ENCODE measurements at places on chromosomes 3 and 15.

DNA sequence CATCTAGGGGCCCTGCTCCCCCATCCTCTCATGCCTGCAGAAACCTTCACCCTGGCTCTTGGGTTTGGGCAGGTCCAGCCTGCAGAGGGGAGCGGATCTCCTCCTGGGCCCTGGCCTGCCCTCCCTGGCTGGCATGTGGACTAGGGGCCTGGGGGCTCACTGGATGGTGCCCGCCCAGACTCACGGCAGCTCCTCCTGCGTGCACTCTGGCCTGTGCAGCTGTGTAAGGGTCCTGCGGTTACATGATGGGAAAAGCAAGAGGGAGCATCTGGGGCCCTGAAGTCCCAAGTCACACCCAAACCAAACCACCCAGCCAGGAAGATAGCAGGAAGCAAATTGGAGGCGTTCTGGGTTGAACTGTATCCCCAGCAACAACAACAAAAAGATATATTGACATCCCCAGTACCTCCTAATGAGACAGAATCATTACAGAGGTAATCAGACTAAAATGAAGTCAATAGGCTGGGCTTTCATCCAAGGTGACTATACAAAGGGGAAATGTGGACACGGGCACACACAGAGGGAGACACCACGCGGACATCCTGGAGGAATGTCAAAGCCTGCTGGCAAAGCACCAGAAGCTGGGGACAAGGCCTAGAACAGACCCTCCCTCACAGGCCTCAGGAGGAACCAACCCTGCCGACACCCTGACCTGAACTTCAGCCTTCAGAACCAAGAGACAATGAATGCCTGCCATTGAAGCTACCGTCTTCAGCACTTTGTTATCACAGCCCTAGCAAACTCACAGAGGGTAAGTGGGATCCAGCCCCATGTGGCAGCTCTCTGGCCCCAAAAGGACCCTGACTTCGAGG lies 10.4 kb upstream of the CLK3 start:
- DNase-seq = no peak

DNA sequence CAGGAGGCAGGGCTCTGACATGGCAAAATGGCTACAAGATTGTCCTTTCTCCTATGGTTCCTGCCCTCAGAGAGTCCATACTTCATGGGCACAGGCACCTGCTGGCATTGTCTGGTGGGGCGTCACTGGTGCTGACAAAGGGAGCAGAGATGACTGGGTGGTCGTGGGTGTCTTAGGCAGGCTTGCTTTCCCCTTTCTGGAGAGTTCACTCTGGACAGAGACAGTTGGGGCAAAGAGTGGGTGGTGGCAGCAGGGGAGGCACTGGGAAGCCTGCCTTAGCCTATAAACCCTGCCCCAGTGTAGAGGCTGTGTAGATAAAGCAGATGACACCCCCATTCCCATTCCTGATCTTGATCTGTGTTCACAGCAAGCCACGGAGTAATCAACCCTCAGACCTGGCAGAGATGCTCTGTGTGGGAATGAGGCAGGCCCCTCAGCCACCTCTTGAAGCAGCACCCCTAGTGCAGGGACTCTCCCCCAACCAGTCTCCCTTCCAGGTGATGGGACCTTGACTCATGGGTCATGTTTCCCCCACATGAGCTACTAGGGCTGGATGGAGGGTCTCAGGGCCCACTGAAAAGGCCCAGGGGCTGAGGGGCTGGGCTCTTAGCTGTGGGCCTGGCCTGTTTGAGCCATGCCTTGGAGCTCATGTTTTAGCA lies 20.7 kb upstream of the DOCK3 start:
- DNase-seq = no peak

GRCh38 chr3:187209491-187209890 lies 12.2 kb downstream of the RTP1 start:
- peak; percentile 47 for DNase-seq

DNA sequence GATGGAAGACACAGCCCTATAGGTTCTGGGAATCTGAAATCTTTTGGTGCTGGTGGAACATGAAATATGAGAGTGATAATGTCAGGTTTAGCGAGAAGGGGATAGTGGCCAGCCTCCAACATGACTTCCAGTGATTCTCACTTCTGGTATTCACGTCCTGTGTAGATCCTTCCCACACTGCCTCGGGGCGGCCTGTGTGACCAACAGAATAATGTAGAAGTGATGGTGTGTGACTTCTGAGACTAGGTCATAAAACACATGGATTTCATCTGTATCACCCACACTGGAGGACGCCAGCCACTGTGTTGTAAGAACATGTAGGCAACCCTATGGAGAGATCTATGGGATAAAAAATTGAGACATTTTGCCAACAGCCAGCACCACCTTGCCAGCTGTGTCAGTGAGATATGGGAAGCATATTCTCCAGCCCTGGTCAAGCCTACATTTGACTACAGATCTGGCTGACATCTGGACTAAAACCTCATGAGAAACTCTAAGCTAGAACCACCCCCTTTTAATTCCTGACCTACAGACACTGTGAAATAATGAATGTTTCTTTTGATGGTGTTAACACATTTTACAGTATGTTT lies 25.5 kb upstream of the NUDT16 start:
- DNase-seq = no peak

DNA sequence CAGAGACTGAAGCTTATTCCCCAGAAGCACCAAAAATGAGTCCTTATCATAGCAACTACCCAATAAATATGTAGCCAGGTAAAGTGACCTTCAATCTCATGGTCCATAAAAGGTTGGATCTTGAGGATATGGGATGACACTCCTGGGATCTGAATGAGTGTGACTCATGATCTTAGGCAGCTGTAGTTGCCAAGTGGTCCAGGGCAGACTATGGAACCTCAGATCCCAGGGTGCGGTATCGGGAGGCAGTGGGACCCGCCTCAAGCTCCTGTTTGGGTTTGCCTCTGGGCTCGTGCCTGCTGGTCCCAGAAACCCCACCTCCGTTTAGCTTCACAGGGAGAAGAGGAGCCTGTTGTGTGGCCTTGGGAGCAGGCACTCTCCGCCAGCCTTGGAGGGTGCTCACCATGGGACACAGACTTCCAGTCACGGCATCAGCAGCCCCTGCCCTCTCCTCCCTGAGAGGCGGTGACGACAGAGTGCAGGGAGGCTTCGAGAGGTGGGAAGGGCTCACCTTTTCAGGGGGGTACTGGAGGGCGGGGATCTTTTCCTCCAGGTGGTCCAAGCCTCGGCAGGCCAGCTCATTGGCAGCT lies 8.1 kb downstream of the PLIN1 start:
- no peak for DNase-seq

- DNase-seq = no peak
These were observed 381.6 kb downstream of the EPHA3 start for GRCh38 chr3:89488800-89489580.

- DNase-seq = no peak
These were observed 4.8 kb downstream of the SRGAP3 start for GRCh38 chr3:9244495-9245183.

DNA sequence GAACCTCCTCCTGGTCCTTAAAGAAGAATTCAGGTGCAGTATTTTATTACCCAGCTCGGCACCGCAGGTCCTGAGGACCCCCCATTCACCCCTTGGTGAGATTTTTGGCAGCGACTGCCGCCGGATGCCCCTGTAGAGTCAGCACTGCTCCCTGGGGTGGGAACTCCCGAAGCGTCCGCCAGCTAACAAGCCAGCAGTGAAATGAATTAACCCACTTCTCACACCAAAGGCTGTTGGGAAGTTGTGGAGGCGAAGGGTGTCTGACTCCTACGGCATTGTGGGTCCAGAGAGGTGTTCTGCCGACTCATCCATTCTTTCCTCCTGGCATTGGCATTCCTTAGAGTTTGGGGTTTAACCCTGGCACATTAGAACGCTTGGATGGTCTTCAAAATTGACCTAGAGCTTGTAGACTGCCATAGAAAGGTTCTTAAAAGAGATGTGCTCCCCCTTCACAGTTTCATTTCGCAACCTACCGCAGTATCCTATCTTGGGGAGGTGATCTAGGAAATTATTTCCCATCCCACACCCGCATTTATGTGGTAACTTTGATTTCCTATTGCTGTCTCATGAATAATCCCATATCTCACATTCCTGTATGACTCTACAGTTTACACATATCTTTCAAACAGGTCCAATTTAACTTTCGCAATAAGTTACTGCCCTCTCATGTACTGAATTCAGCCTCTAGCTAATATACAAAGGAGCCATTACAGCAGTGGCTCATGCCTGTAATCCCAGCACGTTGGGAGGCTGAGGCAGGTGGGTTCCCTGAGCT lies 879 bp upstream of the EIF5A2 start:
- peak; percentile 9 for DNase-seq

DNA sequence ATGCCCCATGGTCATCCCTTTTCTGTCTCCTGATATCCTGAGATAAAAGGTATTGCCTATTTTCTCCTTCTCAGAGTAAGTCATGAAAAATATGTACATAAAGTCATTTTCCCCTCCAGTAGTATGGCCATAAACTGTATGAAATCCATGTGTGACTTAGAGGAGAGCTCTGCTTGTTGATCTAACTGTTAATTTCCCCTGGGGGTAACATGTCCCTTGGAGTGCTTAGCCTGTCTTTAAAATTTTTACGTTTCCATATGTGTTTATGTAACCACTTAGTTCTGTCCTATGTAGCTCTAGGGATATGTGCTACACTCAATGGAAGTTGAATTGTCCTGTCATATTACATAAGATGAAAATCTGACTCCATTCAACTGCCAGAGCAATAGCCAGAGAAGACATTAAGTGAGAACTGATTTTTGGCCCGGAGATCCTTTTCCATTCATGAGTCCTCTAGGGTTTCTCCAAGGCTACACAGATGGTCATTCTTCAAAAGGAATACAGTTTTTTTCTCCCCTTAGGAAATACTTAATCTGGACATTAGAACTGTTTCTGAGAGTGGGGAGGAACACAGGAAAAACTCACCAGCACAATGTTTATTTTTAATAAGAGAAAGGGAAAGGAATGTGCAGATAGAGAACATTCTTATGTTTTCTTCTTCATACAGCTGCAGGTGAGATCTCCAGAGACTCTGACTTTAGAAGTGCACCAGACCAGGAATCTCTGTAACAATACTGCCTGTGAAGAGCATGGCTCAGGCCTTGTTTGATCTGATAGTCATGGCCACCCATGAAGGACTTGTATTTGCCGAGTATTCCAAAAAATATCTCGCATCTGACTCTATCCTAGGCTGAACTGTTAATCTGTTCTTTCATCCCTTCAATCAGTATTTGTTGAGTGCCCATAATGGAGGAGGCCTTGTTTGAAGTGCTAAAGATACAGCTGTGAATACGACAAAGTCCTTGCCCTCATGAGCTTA lies 29.8 kb upstream of the CLRN1 start:
- peak; percentile 72 for DNase-seq

DNA sequence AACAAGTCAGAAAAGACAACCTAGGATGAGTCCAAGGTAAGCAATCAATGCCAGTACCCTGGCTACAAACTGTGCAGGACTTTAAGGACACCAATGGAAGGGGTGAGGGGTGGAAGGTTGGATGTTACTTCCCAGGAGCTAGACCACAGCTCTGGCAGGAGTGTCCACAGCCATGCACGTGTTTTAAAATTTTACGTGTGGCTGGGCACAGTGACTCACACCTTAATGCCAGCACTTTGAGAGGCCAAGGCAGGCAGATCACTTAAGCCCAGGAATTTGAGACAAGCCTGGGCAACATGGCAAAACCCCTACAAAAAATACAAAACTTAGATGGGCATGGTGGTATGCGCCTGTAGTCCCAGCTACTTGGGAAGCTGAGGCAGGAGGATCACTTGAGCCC lies 14.7 kb upstream of the HDC start:
- no peak for DNase-seq

GRCh38 chr3:167978071-167978470 lies 117.7 kb downstream of the GOLIM4 start:
- no peak for DNase-seq

DNA sequence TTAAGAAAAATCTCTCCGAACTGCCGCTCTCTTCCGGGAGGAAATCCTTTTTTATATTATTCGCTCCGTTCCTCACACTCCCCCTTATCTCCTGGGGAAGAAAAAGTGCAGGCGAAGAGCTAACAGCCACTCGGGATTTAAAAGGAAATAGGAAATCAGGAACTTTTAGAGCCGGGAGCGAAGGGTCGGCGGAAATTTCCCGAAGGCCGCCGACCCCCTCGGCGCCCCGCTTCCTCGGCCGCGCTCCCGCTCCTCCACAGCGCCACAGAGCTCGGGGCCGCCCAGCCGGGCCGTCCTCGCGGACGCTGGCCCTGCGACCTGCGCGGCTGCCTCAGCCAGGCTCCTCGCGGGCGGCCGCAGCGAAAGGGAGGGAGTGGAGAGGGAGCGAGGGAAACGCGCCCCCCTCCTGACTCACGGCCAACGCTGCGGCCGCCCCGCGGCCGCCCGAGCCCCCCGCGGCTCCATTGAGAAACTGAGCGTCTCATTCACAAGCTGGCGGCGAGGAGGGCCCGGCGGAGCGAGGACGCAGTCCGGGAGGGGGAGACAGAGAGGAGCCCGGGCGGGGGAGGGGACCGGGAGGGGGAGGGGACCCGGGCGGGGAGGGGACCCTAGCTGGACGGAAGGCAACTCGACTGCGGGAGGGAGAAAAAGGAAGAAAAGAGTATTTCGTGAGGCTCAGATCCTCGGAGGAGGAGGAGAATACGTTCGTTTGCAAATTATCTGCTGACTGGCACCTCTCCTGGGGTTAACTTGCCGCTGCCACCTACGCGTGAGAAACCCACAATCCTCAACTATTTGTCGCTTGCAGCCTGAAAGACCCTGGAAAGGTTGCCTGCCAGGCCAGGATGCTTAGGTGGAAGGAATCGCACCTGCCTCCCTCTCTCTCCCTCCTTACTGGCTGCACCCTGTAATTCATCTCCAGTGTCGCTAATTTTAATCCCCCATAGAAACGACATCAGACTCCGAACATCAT lies at the start of gene PTPN9:
Gene PTPN9 (minus strand): TSS at position 368 of the 973 bp plus-strand sequence. CDS start 539 bp downstream, outside the sequence.
- peak; percentile 57 for DNase-seq

DNA sequence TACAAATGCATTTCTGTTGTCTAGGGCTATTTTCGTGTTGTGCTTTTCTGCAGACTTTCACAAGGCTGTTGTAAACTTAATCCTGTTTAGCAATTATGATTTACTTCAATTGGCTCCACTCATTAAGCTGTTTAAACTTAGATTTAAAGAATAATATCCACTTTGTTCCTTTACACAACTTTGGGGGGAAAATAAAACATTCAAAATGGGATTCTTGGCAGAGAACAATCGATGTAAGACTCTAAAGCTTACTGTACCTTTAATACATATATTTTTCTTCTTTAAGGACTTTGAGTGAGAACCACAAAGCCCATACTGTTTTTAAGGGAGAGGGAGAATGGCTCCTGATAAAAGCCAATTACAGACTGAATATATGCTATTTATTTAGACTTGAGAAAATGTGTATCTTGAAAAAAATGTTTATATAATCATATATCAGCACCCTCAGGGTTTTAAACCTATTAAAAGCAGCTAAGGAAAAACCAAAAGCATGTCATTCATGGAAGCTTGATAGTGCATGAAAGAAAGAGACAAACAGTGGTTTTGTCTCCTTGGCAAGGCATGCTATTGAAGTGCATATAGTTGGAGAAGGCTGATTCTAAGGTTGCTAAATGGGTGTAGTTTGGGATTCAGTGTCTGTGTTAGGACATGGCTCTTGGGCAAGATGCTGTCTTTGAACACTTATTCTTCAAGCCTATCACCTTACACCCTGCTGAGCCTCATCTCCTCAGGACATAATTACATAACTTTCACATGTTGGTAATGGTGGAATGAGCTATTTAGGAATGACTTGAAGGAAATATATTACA lies 293.4 kb upstream of the TBC1D5 start:
- DNase-seq = no peak

- no peak for DNase-seq
These were observed 38.1 kb downstream of the CTDSPL start for GRCh38 chr3:37899711-37900306.
